ENCODE measurements at places on chromosomes 5 and 9. TPM values are rescaled to one million over a fixed set of nuclear protein-coding genes. Genes with fewer than 3 reads are reported as not detected.

DNA sequence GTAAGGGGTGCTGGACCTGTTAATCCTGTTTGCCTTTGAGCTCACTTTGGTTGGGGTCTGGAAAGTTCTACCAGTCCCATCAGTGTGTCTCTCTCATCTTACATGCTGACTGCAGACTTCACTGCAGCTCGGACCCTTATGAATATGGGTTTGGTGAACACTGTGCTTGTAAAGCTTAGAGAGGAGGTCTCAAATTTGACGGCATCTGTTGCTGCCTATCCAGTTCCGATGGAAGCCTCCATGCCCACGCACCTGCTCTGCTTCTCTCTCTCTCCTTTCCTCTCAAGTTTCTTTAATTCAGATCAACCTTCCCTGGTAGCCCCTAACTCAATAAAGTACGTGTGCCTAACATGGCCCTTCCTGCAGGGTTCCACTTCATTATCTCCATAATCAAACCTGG lies 217.9 kb downstream of the HSPA4 start:
- no peak overlapping the region for H3K4me3 ChIP-seq
- H3K4me1 ChIP-seq = no peaks in the 10 kb centered on the region
- H3K27ac ChIP-seq = no peak overlapping the region
- H3K27me3 ChIP-seq = peaks cover 39% of the 10 kb centered on the region
- no peaks in the 10 kb centered on the region for H3K36me3 ChIP-seq
- no peak for DNase-seq

- H3K36me3 ChIP-seq = peaks cover 20% of the 10 kb centered on the region
- no peak for DNase-seq
- no peak overlapping the region for H3K4me3 ChIP-seq
- H3K4me1 ChIP-seq = peaks cover 3% of the 10 kb centered on the region
These were observed 94.6 kb upstream of the RASGRF2 start for GRCh38 chr5:80865551-80865950.

- no peak for DNase-seq
- no peaks in the 10 kb centered on the region for H3K36me3 ChIP-seq
- H3K4me1 ChIP-seq = peaks cover 31% of the 10 kb centered on the region
- no peaks in the 10 kb centered on the region for H3K27me3 ChIP-seq
These were observed 60.2 kb upstream of the NFIL3 start for GRCh38 chr9:91483835-91484234.

- DNase-seq = peak; percentile 68
- H3K36me3 ChIP-seq = no peaks in the 10 kb centered on the region
- H3K27me3 ChIP-seq = no peaks in the 10 kb centered on the region
- peaks cover 6% of the 10 kb centered on the region for H3K4me1 ChIP-seq
- no peak overlapping the region for H3K4me3 ChIP-seq
These were observed 155.5 kb upstream of the NMUR2 start for GRCh38 chr5:152560512-152561137.

- no peaks in the 10 kb centered on the region for H3K27me3 ChIP-seq
- H3K27ac ChIP-seq = peak overlapping the region; percentile 92
- no peak overlapping the region for H3K4me3 ChIP-seq
- H3K36me3 ChIP-seq = peaks cover 7% of the 10 kb centered on the region
- peak; percentile 61 for DNase-seq
These were observed 62.8 kb downstream of the PFDN1 start for GRCh38 chr5:140239939-140240700.

- no peaks in the 10 kb centered on the region for H3K27me3 ChIP-seq
- no peak overlapping the region for H3K27ac ChIP-seq
- no peaks in the 10 kb centered on the region for H3K36me3 ChIP-seq
- DNase-seq = no peak
- no peaks in the 10 kb centered on the region for H3K4me1 ChIP-seq
These were observed 93.7 kb downstream of the NDFIP1 start for GRCh38 chr5:142202282-142202681.

GRCh38 chr5:163410505-163410904 lies 26.9 kb upstream of the CCNG1 start:
- H3K4me1 ChIP-seq = peaks cover 6% of the 10 kb centered on the region
- H3K36me3 ChIP-seq = no peaks in the 10 kb centered on the region
- no peak overlapping the region for H3K27ac ChIP-seq
- no peak overlapping the region for H3K4me3 ChIP-seq
- DNase-seq = no peak

DNA sequence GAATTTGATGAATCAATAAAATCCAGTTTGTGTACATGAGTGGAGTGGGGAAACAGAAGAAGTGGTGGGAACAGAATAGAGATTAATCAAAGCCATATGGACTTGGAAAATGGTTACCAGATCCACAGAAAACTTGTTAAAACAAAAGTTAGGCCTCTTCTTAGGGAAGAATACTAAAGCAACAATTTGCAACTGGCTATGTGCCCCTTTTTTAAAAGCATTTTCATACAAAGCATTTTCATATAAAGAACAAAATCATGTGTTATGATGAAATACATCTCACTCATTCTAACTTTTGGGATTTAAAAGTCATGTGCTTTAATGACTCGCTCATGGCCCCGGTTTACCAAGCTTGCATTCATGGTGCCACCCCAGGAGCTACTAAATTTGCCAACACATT lies 276.9 kb downstream of the EFNA5 start:
- H3K4me3 ChIP-seq = no peak overlapping the region
- peaks cover 27% of the 10 kb centered on the region for H3K4me1 ChIP-seq
- H3K27me3 ChIP-seq = no peaks in the 10 kb centered on the region
- no peaks in the 10 kb centered on the region for H3K36me3 ChIP-seq

GRCh38 chr5:151679421-151680155 lies 7.1 kb downstream of the SPARC start:
- peaks cover 100% of the 10 kb centered on the region for H3K4me1 ChIP-seq
- H3K4me3 ChIP-seq = peak overlapping the region; percentile 78
- peaks cover 10% of the 10 kb centered on the region for H3K36me3 ChIP-seq
- H3K27me3 ChIP-seq = no peaks in the 10 kb centered on the region
- no peak for DNase-seq

GRCh38 chr9:15505921-15506320 lies 4.8 kb downstream of the PSIP1 start:
- H3K4me1 ChIP-seq = peaks cover 26% of the 10 kb centered on the region
- no peak for DNase-seq
- no peak overlapping the region for H3K4me3 ChIP-seq
- H3K27ac ChIP-seq = no peak overlapping the region

- peaks cover 9% of the 10 kb centered on the region for H3K27me3 ChIP-seq
- H3K27ac ChIP-seq = no peak overlapping the region
- no peak for DNase-seq
- no peaks in the 10 kb centered on the region for H3K4me1 ChIP-seq
- H3K36me3 ChIP-seq = no peaks in the 10 kb centered on the region
These were observed 33.0 kb upstream of the SV2C start for GRCh38 chr5:76050134-76050533.

DNA sequence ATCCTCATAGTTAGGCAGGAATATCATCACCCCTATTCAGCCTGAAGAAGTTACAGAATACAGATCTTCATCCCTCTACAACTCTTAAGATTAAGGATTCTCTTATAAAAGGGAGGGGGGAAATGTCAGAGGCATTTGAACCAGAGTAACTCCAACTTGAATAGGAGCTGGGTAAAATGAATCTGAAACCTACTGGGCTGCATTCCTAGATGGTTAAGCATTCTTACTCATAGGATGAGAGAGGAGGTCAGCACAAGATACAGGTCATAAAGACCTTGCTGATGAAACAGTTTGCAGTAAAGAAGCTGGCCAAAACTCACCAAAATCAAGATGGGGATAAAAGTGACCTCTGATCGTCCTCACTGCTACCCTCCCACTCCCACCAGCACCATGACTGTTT lies 14.4 kb downstream of the FREM1 start:
- no peak for DNase-seq
- no peaks in the 10 kb centered on the region for H3K36me3 ChIP-seq
- no peak overlapping the region for H3K4me3 ChIP-seq
- H3K27me3 ChIP-seq = no peaks in the 10 kb centered on the region
- no peak overlapping the region for H3K27ac ChIP-seq

DNA sequence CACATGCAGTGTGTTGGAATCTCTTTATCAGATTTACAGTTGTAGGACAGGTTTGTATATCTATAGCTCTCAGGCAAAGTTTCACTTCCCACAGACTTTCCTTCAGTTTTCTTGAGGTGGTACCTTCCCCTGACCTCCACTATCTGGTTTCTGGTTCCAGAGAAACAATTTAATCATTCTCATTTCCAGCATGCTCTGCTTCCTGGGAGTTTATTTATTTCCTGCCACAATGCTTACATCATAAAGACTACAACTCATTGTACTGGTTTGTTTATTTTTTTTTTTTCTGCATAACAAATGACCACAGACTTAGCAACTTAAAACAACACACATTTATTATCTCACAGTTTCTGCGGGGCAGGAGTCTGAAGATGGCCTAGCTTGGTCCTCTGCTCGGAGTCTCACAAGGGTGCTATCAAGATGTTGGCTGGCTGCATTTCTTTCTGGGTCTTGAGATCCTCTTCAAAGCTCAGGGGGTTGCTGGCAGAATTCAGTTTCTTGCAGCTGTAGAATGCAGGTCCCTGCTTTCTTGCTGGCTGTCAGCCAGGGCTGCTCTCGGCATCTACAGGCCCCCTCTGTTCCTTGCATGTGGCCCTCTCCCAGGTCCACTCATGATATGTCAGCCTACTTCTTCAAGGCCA lies 247.7 kb downstream of the ENC1 start:
- H3K4me1 ChIP-seq = peaks cover 8% of the 10 kb centered on the region
- H3K36me3 ChIP-seq = no peaks in the 10 kb centered on the region
- H3K4me3 ChIP-seq = no peak overlapping the region

GRCh38 chr5:68176802-68177479 lies 38.6 kb upstream of the PIK3R1 start:
- H3K27ac ChIP-seq = no peak overlapping the region
- H3K4me1 ChIP-seq = peaks cover 10% of the 10 kb centered on the region
- H3K4me3 ChIP-seq = no peak overlapping the region
- DNase-seq = no peak
- no peaks in the 10 kb centered on the region for H3K36me3 ChIP-seq

DNA sequence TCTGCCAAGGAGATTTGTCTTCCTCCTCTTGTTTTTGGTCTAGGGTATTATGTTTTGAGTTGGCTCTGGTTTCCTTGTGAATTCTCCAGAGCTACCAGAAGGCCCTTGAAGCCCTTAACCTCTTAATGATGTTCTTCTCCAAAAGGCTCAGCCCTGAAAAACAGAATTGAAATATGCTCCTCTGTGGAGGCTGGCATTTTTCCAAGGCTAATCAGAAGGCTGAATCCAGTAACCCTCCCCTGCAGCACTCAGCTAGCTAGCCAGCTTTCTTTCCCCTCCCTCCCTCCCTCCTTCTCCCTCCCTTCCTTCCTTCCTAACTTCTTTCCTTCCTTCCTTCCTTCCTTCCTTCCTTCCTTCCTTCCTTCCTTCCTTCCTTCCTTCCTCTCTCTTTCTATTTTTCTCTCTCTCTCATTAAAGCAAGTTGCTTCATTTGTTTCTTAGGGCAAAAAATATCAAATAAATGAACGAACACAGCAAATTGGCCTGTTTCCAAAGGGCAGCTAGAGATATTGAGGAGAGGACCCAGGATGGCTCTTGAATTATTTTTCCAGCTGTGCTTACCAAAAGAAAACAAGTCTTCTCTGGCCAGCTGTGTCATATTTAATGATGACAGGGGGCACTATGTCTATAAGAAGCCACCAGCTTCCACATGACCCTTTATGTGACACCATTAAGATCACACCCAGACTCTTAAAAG lies 38.7 kb downstream of the JAKMIP2 start:
- H3K4me1 ChIP-seq = peaks cover 5% of the 10 kb centered on the region
- peaks cover 12% of the 10 kb centered on the region for H3K27me3 ChIP-seq
- H3K27ac ChIP-seq = no peak overlapping the region
- no peaks in the 10 kb centered on the region for H3K36me3 ChIP-seq
- no peak for DNase-seq
- H3K4me3 ChIP-seq = no peak overlapping the region

GRCh38 chr9:137705906-137706305 lies 87.1 kb downstream of the EHMT1 start:
- H3K27me3 ChIP-seq = no peaks in the 10 kb centered on the region
- peaks cover 10% of the 10 kb centered on the region for H3K36me3 ChIP-seq
- H3K4me3 ChIP-seq = no peak overlapping the region
- H3K4me1 ChIP-seq = peaks cover 48% of the 10 kb centered on the region

GRCh38 chr5:53071738-53072137 lies 37.8 kb downstream of the MOCS2 start:
- no peak for DNase-seq
- peaks cover 9% of the 10 kb centered on the region for H3K4me1 ChIP-seq
- no peak overlapping the region for H3K27ac ChIP-seq
- no peaks in the 10 kb centered on the region for H3K36me3 ChIP-seq
- no peak overlapping the region for H3K4me3 ChIP-seq
- H3K27me3 ChIP-seq = no peaks in the 10 kb centered on the region

- peaks cover 42% of the 10 kb centered on the region for H3K4me1 ChIP-seq
- no peak for DNase-seq
- H3K4me3 ChIP-seq = peak overlapping the region; percentile 5
- peaks cover 9% of the 10 kb centered on the region for H3K36me3 ChIP-seq
- peak overlapping the region; percentile 47 for H3K27ac ChIP-seq
These were observed 49.5 kb upstream of the RETREG1 start for GRCh38 chr5:16666130-16666882.

GRCh38 chr9:111886983-111887718 lies 9.5 kb upstream of the UGCG start:
- no peaks in the 10 kb centered on the region for H3K27me3 ChIP-seq
- H3K36me3 ChIP-seq = no peaks in the 10 kb centered on the region
- H3K4me3 ChIP-seq = no peak overlapping the region
- no peaks in the 10 kb centered on the region for H3K4me1 ChIP-seq
- DNase-seq = no peak
- no peak overlapping the region for H3K27ac ChIP-seq

DNA sequence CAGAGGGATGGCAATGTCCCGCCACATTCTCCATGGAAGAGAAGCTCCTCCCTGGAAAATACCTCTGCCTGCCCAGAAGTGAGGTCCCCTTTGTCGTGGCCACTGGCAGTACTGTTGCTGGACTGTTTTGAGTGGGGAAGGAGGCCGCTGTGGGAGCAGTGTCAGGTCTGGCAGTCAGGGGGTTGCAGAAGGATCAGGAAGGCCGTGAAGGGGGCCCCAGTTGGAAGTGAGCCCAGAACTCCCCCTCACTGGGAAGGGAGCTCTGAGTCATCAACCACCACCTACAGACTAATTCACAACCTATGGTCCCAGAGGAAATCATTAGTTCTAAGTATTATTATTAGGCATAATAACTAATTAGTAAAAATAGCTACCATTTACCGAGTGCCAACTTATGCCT lies 200.4 kb downstream of the TTLL11 start:
- H3K27me3 ChIP-seq = no peaks in the 10 kb centered on the region
- H3K4me3 ChIP-seq = no peak overlapping the region
- no peak for DNase-seq
- H3K27ac ChIP-seq = no peak overlapping the region
- peaks cover 10% of the 10 kb centered on the region for H3K4me1 ChIP-seq
- H3K36me3 ChIP-seq = no peaks in the 10 kb centered on the region

DNA sequence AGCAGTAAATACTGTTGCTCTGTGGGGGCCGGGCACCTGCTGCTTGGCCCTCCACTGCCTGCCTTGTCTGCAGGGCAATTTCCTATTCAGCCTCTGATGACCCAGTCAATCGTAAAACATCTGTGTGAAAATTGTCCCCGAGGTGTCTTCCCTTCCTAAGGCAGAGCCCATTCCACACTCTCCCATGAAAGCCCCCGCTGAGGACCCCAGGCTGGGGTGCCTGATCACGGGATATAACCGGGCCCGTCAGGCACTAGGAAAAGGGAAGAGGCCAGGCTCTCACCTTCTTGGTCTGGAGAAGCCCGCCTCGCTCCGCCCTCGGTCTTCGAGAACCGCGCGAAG lies 27.2 kb upstream of the SCGB3A1 start:
- peak overlapping the region; percentile 46 for H3K4me3 ChIP-seq
- peaks cover 42% of the 10 kb centered on the region for H3K27me3 ChIP-seq
- peaks cover 11% of the 10 kb centered on the region for H3K4me1 ChIP-seq
- H3K36me3 ChIP-seq = peaks cover 10% of the 10 kb centered on the region
- H3K27ac ChIP-seq = no peak overlapping the region

Gene IL9
- total RNA-seq = not detected

Gene OBP2B
- total RNA-seq = not detected

Gene NPDC1
- 63.9 TPM for total RNA-seq

Gene CSNK1G3
- total RNA-seq = 27.6 TPM

Gene PCDHB6
- 0.14 TPM for total RNA-seq

Gene TAF1L
- total RNA-seq = not detected

Gene TTF1
- total RNA-seq = 16.2 TPM

Gene FLT4
- 6.1 TPM for total RNA-seq

Gene ALDH1A1
- 20.7 TPM for total RNA-seq

All from left ventricle myocardium inferior (tissue), 1 donor.